ENCODE measurements at places on chromosomes 11 and 22.

GRCh38 chr11:35826949-35827348, 116.9 kb upstream of the LDLRAD3 start:
- DNase-seq: no peak

DNA sequence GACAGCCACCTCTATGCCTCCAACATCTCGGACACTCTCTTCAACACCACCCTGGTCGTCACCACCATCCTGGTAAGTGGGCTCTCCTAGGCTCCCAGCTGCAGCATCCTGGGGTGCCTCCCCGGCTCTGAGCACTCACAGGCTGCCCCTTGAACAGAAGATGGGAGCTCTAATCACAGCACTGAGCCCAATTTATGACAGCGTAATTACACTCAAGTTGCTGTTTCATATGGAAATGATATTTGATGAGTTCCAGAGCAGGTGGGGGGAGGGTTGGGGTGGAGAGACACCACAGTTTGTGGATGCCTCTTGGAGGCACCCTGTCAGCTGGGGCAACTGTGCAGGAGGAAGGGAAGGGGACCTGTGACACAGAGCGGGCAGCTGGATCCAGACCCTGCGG, 125.3 kb upstream of the TBCEL start:
- DNase-seq: no peak

GRCh38 chr11:12512826-12513395, 135.5 kb downstream of the PARVA start:
- DNase-seq: no peak

GRCh38 chr11:91312541-91312940, 912.1 kb upstream of the FAT3 start:
- DNase-seq: no peak

DNA sequence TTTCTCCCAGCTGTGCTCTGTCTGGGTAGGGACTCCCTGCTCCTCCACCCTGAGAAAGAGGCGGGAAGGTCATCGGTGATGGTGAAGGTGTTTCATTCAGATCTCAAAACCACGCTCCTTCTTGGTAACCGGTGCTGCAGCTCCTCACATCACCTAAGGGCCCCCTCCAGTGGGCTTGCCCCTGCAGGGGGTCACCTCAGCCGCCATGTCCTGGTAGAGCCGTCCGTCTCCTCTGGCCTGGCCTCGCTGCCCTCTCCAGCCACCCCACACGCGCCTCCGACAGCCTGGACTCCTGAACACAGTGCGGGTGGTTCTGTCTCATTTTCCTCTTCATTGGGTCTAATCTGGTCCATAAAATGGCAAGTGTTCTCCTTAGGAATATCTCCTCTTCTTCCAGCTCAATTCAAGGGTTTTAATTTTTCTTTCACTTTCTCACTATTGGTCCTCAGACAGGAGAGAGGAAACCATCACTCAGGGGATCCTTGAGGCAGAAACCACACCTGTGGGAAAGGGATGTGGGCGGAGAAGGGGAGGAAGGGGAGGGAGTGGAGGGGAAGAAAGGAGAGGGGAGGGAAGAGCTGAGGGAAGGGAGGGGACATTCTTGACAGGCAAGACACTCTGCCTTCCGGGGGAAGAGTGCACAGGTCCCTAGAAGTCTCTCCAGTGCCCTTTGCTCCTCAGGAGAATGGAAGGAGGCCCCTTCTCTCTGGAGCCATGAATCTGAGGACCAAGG, 1338.4 kb downstream of the TBC1D22A start:
- DNase-seq: no peak

DNA sequence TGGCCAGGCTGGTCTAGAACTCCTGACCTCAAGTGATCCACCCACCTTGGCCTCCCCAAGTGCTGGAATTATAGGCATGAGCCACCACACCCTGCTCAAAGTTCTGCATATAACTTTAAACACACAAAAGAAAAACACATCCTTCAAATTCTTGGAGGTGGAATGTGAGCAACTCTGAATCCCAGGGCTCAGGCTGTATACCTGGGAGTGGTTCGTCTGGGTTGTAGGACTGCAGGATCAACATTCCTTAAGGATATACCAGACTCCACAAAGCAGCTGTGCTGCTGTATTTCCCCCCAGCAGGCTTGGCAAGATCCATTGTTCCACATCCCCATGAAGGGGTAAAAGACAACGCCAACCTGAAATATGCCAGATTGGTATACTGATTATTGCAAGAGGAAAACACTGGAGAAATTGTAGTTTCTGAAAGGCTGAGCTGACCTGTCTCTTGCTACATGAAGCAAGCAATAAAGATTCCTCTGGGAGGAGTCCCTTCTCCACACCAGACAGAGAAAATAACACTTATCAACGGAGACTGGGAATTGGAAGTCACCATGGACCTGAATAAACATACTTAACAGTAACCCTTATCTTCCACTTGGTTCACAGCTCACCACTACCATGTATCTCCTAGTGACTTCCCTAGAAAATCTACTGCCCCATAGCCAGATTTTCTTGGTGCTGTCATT, 12.2 kb upstream of the RPS3 start:
- DNase-seq: no peak

GRCh38 chr22:20271114-20271994, 3.2 kb upstream of the RTN4R start:
- no peak for DNase-seq

DNA sequence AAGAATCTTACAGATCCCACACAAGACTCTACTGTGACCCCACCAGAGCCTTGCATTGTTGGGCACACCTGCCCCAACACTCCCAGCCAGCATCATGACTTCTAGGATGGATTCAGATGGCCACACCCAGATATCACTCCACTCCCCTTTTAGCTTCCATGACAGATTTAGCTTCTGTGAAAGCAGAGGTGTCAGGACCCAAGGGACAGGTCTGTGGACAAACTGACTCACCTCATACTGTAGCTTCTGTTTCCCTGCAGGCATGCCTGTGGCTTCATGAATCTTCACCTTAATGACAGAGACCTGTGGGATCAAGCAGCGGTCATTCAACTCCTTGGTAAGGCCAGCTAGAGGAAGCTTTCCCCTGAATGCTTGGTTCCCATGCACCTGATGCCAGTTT, 8.5 kb upstream of the TBC1D10A start:
- no peak for DNase-seq

- no peak for DNase-seq
Observed at GRCh38 chr11:57368106-57368844, 12.7 kb downstream of the PRG3 start.

GRCh38 chr22:37462436-37462835, 23.7 kb downstream of the MFNG start:
- DNase-seq: no peak

GRCh38 chr11:10856689-10857458, 979 bp downstream of the ZBED5 start:
- DNase-seq: no peak

DNA sequence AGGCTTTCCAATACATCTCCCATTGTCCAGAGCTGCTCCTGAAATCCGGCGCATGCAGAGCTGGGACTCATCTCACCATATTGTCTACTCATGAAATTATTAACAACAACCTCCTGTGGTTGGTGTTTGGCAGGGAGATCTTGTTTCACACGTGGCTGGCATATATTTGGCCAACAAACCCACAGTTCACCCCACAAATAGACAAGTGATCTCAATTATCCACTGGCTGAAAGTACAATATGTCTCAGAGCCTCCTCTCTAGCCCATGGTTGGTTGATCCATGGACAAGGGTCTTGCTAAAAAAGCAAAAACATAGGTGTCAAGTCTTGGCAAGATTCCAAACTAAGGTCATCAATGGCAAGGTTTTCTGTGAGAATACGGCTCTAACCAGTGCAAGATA, 386.9 kb downstream of the ETS1 start:
- no peak for DNase-seq

DNA sequence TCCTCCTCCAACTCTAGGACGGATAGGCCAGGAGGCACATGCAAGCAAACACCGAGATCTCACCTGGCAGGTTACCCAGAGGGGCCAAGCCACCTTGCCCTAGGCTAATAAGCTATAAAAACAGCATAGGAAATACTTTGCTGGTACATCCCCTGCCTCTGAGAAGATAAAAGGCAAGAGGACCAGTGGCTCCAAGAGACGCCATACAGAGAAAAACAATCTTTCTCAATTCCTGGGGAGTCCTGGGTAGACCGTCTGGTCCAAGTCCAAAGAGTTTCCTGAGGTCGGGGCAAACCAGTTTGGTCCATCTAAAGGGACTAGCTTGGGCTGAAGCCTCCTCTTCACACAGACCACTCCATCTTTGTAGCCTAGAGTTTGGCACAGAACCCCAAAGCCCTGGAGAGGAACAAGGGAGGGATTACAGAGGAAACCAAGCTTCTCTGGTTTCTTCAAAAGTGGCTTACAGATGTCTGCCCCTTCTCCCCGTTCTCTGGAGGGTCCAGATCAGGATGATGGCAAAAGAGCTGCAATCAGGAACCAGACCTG, 40.4 kb downstream of the NUMA1 start:
- DNase-seq: no peak

DNA sequence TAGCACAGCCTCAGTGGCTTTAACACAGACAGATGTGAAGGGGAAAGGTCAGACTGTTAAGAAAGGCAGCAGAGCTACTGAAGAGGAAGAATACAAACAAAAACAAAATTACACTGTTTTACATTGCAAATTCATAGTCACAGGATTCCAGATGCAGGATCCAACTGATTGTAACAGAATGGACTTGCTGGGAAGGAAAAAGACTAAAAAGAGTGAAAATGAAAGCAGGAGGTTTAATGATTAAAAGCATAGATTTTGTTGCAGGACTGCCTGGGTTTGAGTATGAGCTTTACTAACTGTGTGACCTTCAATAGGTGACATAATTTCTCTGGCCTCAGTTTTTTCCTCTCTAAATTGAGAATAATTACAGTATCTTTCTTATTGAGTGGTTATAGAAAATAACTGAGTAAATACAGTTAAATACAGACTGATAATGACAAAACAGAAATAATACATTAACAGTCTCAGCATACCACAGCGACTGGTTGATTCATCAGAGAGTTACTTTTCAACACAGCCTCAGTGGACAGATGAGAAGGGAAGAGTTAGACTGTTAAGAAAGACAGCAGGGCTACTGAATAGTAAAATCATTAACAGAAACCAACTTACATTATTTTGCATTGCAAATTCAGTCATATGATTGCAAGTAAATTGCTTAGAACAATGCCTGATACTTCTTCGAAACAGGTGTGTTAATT, 704.2 kb upstream of the TENM4 start:
- DNase-seq: no peak

DNA sequence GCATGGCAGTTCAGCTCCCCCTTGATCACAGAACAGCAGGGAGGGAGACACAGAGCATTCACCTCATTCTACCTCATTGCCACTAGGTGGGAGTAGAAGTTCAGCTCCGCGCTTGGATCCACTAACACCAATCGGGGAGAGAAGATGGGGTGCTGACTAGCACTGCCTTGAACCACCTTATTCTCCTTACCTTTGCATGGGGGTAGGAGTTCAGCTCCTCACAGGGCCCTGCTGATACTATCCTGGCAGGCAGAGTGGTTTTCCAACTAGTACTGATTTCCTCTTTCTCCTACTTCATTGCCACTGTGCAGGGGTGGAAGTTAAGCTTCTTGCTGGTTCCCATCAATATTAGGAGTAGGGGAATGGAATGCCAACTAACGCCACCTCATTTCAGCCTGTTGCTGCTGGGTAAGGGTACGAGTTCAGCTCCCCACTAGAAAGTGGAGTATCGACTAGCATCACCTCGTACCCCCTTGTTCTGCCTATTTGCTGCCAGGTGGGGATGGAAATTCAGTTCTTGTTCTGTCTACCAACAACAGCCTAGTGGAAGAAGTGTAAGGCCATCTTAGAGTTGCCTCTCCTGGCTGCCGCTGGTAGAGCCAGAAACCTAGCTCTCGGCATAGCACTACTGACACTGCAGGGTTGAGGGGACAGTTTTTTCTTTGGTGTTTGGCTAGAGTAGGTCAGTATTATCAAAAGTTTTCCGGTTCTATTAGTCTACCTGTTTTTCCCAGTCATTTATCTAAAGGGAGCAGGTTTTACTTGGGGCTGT, 550.9 kb upstream of the CCDC90B start:
- DNase-seq: peak; percentile 6

GRCh38 chr11:59429924-59430516, 3.8 kb upstream of the OR5A2 start:
- DNase-seq: no peak

- no peak for DNase-seq
Observed at GRCh38 chr11:94132152-94132558, 3.5 kb downstream of the PANX1 start.

DNA sequence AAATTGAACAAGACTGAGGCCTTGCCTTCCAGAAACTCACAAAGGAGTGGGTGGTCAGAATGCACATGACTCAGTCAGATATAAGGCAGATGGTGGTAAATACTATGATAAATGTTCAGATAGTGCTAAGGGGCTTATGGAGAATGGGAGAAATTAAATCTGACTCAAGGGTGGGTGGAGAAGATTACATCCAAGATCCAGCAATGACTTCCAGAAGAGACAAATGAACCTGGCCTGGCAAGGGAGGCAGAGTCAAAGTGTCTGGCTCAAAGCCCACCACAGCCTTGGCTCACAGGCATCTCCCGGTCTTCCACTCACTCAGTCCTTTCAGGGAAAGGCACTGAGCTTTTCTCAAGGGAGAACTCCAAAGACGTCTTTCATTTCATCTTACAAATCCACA, 6.1 kb upstream of the ZBTB16 start:
- no peak for DNase-seq

DNA sequence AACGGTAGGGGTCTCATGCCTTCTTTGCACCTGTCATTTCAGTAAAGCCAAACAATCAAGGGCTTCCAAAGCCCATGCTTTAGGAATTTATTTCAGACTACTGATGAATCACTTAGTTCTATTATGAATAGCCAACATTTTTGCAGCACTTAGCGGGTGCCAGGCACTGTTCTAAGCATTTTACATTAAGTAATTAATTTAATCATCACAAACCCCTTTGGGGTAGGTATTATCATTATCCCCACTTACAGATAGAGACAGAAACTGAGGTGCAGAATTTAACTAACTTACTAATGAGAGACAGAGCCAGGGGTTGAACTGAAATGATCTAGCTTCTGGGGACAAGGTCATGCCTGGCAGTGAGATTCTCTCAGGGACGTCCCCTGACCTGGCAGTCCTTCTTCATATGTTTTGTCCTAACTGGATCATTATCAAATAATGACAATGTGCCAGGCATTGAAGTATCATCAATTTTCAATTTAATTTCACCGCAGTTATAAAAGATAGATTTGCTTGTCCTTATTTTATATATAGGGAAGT, 31.7 kb upstream of the NAV2 start:
- DNase-seq: no peak

- no peak for DNase-seq
Observed at GRCh38 chr22:46531581-46532175, 5.7 kb downstream of the CELSR1 start.

GRCh38 chr22:31286360-31287255, 5.7 kb downstream of the PIK3IP1 start:
- no peak for DNase-seq

- no peak for DNase-seq
Observed at GRCh38 chr11:107573438-107573837, 7.9 kb upstream of the ALKBH8 start.

GRCh38 chr11:8706673-8707432, 24.3 kb downstream of the RPL27A start:
- DNase-seq: no peak

All from NCI-H2107 (cell line).